ENCODE measurements at places on chromosomes 2 and 18. TPM values are rescaled to one million over a fixed set of nuclear protein-coding genes. Genes with fewer than 3 reads are reported as not detected.

Gene MARCHF4
- total RNA-seq = 5.0 TPM

Gene CGREF1
- total RNA-seq = 0.17 TPM

Gene PCARE
- not detected for total RNA-seq

Gene GPAT2
- not detected for total RNA-seq

GRCh38 chr18:8858888-8859511, 153.6 kb downstream of the MTCL1 start:
- peak; percentile 91 for DNase-seq

DNA sequence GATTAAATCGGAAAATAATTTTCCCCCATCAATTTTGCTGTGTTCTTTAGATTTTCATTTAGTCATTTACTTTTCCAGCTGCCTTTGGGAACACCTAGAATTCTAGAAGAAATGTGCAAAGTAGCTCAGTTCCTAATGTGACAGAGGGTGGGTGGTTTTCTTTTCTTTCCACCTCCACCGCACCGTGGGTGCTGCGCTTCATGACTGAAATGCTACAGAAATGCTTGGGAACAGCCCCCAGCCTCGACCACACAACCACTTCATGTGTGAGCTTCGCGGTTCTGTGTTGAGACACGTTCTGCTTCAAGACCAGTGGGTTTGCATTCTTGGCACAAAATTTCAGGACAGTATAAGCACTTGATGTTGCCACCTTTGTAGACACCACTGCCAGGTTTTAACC, 30.9 kb downstream of the E2F6 start:
- DNase-seq = no peak

DNA sequence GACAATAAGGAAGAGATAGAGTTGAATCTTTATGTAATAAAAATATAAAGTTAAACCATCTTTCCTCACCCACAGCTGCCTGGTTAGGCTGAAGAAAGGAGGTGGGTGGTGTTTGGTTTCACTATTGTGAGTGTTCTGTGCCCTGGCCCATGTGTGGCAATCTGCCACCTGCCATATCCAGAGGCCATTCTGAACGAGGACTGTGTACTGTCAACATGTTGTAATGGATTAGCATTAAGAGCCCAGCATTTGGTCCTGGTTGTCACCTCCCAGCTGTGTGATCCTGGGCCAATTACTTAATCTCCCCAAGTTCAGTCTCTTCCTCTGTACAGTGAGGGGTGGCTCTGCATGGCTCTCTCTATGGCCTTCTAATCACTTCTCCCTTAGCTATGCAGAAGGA, 118.2 kb upstream of the SEC11C start:
- DNase-seq = no peak

- DNase-seq = no peak
These were observed 224.9 kb downstream of the VAPA start for GRCh38 chr18:10138719-10139118.

DNA sequence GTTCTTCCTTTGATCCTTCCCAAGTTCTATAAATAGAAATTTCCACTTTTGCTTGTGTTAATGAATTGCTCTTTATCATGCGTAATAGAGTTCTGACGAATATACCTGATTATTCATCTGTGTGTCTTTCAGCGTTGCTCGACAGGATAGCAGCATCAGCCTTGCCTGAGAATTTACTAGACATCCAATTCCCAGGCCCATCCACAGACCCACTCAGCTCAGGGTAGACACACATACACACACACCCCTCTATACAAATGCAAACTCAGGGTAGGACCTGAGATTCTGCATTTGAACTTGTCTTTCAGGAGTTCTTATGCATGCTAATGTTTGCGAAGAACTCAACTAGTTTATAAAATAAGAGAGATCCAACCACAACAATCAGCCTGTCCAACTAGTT, 343.4 kb upstream of the GYPC start:
- DNase-seq = no peak

- peak; percentile 51 for DNase-seq
These were observed 112.5 kb upstream of the OTX1 start for GRCh38 chr2:62938126-62938525.

- no peak for DNase-seq
These were observed 89.8 kb upstream of the ITGA4 start for GRCh38 chr2:181367411-181367810.

DNA sequence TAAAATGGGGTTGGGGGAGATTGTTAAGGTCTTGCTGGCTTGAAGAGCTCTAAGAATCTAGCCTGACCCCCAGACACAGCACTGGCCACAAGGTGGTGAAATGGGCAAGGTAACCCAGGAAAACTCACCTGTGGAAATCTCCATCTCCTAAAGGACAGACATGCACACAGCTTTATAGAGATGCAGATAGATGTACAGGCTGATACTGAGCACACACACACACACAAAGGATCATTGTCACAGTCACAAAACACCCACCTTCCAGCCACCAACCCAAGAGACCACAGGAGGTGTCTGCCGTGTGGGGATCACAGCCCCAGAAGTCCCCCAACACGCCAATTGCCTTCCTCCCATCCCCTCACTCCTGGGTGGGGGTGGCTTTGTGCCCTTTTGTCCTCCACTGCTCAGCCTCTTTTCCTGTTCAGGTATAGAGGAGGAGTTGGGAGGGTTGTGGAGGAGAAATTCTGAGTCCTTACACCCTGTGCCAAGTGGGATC, 3.2 kb upstream of the CYP26B1 start:
- no peak for DNase-seq

Measured in M059J (cell line).